Hindlimb muscle (tissue), 1 donor: ENCODE measurements at places on chromosomes 16 and 17.

- no peak for DNase-seq
These were observed 2.2 kb upstream of the NUTF2 start for GRCh38 chr16:67844497-67844896.

- peak; percentile 75 for DNase-seq
These were observed 15.4 kb downstream of the SMTNL2 start for GRCh38 chr17:4599505-4600281.

DNA sequence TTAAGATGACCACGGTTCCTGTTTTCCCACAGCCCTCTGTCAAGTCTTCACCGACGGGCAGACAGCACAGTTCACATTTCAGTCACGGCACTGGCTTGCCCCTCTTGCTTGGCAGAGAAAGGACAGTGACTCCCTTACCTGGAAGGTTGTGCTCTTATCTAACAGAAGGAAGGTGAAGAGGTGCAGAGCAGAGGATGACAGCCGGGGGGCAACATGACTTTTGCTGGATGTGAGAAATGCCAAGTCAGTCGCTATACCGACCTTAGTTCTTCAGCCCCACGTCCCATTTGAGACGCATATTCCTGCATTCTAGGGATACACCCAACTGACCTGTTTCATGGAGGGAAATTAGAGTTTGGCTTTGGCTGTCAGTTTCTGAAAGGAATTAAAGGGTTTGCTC lies 492.3 kb downstream of the NPIPA7 start:
- DNase-seq, result no peak

DNA sequence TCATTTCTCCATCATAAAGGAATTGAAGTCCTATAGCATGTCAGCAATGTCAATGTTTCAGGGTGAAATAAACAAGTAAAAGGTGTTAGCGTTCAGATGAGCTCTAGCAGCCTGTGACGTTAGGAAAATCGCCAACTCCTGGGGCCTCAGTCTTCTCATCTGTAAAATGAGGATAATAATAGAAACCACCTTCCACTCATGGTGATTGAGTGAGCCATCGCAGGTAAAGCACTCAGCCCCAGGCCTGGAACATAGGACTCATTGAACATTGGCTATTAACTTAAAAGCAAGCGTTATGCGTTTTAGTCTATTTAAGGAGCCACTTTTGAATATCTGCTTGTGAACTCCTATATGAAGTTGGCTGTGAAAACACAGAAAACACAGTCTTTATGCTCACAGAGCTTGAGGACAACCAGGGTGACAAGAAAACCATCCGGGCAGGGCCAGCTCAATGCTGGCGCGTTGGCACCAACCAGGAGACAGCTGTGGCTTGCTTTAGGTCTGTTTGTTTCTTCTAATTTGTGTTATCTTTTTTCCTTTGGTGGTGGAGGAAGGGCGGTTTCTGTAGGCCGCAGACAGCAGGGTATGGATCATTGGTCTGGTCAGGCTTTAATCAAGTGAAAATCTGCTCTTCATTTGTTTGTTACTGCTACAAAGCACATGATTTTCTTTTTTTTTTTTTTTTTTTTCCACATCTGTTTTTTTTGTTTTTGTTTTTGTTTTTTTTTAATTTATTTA lies 35.7 kb upstream of the MED9 start:
- no peak for DNase-seq

DNA sequence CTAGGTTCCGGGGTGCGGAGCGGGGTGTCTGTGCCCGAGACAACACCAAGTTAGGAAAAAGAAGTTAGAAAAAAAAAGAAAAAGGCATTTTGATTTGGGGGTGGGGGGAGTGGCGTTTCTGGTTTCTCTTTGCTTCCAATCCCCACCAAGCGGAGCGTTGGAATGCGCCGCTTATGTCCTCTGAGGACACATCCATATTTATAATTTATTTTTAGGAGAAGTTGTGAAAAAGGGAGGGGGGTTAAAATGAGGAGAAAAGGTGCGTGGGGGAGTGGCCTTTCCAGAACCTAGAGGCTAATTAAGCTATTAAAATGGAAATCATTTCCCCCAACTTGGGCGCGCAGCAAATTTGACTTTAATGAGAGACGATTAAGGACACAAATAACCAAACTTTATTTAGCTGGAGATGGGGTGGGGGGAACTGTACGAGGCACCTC lies 232.1 kb downstream of the MRTFB start:
- DNase-seq, result no peak
